ENCODE measurements at places on chromosomes 6 and 20.

GRCh38 chr6:147738099-147738498, 229.6 kb downstream of the SAMD5 start:
- DNase-seq, result no peak

- DNase-seq, result no peak
Observed at GRCh38 chr6:134954272-134955000, 4.5 kb upstream of the ALDH8A1 start.

GRCh38 chr20:31918466-31919105, 33.3 kb downstream of the PDRG1 start:
- DNase-seq, result no peak

DNA sequence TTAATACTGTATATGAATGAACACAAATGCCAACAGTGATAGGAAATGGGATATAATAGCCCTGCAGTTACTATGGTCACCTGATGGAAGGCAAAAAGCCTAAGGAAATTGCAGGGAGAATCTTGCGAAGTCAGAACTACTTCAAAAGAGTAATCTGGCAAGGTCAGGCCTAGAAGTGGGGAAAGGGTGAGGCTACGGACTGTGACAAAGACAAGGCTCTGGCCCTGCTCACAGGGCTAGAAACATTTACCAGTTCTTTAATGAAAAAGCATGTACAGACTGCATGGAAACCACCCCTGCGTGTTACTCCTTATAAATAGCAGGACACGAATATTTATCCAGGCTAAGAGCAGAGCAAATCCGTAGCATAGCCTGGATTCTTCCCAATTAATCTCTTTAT, 52.5 kb upstream of the HECA start:
- DNase-seq, result no peak

DNA sequence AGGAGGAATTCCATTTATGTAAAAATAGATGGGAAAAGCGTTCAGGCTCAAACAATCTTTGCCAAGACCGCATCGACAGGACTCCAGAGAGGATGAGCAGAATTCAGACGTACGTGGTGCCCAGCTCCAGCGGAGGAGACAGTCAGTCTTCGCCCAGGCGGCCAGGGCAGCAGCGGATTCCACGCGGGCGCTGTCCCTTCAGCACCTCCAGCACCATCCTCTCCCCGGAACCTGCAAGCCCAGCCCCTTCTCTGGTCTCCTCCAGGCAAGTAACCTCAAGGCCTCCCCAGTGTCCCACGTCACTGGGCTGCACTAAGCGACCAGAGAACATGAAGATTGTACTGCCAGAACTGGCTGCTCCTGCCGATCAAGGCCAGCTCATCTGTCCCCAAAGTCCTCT, 2.8 kb upstream of the KCNQ2 start:
- DNase-seq, result no peak
